NCI-H1417 (cell line): ENCODE measurements at places on chromosomes 6 and 20.

- no peak for DNase-seq
These were observed 3.8 kb downstream of the SEC23B start for GRCh38 chr20:18511571-18511970.

GRCh38 chr6:33716890-33717632 lies 5.6 kb upstream of the UQCC2 start:
- peak; percentile 38 for DNase-seq

GRCh38 chr6:150528648-150529285 lies 70.9 kb upstream of the PLEKHG1 start:
- DNase-seq = no peak

DNA sequence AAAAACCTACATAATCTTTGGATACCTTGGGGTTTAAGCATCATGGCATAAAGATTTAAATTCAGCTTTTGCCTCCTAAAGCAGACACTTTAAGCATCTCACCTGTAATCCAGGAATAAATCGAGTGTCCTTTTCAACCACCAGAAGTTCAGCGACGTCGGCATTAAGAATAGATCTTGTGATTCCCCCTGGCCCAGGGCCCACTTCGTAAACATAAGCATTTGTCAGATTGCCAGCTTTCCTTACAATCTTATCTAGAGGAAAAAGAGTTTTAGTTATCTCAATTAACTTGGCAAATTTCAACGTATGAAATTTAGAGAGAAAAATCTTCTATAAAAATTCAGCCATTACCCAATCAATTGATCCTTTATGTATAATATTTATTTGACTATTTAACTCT lies 3.2 kb downstream of the TFB1M start:
- no peak for DNase-seq

DNA sequence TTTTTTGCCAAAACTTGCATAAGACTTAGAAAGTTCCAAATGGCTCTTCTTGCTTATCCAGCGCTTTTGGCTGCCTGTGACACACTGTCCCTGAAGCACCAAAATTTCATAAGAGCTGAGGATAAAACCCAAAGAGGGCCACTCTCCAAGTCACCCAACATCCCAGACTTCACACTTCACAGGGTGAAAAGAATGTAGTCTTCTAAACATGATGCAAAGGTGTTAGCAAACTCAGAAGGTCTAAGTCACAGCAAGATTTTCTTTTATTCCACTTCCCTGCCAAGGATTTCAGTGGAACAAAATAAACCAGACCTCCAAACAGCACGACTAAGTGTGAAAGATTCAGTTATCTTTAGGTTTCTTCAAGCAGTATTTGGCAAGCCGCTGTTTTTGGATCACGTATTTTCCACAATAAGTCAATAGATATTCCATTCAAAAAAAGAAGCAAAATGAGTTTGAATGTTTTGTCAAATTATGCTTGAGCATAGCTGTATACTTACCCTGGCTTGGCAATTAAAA lies 44.6 kb upstream of the CD93 start:
- DNase-seq = no peak

DNA sequence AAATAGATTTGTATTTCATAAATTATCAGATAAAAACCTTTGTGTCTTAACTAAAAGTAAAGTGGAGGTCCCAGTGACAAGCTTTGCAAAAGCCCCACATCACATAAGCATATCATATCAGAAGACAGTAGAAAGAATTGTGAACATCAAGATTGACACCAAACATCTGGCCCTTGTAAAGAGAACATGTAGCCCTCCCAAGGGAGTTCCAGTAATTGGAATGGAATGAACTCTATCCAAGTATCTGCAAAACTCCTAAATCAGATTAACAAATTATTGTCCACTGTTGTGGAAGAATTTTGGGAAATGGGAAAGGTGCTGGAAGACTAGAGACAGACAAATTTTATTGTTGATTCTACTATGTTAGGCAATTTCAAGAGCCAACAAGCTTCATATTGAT lies 268.8 kb downstream of the KCNQ5 start:
- no peak for DNase-seq

DNA sequence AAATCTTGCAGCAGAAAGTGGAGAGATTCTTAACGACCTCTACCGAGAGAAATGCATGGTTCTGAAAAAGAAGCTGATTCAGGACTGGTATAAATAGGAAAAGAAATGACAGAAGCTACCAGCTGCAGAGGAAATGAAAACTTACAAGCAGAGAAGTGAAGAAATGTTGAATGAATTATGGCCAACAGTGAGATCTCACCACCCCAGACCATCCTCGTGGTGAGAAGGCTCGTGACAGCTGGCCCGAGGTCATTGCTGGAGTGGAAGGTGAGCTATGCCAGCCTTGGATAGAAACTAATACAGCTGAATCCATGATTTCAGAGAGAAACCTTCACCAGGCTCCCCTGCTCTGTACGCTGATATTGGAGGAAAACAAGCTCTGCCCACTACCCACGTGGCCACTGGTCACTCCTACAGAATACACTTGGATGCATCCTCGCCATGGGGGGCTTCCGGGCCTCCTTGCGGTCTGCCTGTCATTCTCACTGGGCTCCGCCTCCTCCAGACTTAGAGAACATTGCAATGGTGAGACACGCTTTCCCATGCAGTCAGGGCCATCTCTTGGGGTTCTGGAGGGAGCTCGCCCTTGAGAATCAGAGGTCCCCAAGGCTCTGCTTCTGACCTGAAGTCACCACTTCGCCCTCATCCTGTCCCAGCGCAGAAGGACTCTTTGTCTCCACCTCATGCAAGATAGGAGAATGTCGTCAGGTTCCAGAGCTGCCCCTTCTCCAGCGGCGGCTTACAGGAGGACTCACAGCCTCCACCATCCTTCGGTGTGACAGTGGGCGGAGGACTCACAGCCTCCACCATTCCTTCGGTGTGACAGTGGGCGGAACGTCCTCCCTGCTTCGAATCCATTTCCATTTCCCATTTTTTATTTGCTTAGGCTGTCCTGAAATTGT lies 10.6 kb upstream of the TUBB2B start:
- no peak for DNase-seq

DNA sequence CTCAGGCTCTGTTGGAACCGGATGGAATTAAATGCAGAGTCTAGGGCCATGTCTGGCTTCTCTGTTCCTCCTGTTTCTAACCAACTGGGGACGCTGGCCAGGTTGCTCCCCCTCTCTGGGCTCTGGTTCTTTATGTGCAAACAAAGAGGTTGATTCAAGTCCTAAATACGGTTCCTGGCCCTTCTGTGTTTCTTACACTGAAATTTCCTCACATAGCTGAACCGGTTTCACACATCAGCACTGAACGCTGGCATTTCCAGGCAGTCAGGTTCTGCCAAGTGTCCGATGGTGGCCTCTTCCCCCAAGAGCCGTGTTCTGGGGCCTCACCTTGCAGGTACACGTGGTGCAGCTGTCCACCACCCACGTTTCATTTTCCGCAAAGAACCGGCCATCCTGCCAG lies 13.5 kb downstream of the THBS2 start:
- no peak for DNase-seq

- DNase-seq = no peak
These were observed 97.9 kb downstream of the ARID1B start for GRCh38 chr6:156875062-156875461.

DNA sequence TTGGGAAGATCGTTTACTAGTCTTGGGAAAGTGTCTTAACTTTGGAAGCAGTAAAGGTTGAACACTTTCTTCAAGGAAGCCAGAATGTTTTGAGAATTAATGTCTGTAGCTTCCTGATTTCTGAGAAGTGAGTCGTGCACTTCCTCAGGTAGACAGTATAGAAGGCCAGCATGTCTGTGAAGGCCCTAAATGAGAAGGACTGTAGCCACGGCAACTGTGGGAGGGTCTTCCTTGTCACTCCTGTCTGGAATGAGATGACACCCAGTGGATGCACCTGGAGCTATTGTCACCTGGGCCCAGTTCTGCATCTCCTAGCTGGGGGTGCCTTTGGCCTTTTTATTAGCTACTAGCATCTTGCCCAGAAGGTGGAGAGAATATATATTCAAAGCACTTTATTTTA lies 8.8 kb downstream of the STX16 start:
- DNase-seq = no peak

DNA sequence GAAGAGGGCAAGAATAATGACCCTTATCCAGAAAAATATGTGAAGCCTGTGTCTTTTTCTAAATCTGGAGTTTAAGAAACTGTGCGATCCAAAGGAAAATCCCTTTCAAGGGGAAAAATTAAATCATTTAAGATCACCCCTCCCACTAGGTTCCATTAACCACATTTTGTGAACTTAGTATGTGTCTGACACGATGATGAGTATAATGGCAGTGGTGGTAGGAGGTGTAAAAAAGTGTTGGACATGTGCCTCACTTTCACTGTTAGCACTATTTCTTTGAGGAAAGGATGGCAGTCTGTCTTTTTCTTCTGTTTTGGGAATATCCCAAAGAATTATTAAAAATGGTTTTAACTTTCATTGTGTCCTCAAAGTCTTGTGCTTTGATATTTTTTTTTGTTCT lies 392.3 kb upstream of the CITED2 start:
- no peak for DNase-seq

- no peak for DNase-seq
These were observed 15.6 kb downstream of the SPATA2 start for GRCh38 chr20:49899541-49900383.

- DNase-seq = no peak
These were observed 230.4 kb downstream of the PLCB1 start for GRCh38 chr20:8362457-8362856.

- DNase-seq = peak; percentile 58
These were observed 65.9 kb downstream of the PPP1R14C start for GRCh38 chr6:150208611-150209352.

GRCh38 chr6:138227316-138227781 lies 9.1 kb upstream of the PBOV1 start:
- DNase-seq = peak; percentile 86

- no peak for DNase-seq
These were observed 6.1 kb downstream of the UBD start for GRCh38 chr6:29553268-29554057.

DNA sequence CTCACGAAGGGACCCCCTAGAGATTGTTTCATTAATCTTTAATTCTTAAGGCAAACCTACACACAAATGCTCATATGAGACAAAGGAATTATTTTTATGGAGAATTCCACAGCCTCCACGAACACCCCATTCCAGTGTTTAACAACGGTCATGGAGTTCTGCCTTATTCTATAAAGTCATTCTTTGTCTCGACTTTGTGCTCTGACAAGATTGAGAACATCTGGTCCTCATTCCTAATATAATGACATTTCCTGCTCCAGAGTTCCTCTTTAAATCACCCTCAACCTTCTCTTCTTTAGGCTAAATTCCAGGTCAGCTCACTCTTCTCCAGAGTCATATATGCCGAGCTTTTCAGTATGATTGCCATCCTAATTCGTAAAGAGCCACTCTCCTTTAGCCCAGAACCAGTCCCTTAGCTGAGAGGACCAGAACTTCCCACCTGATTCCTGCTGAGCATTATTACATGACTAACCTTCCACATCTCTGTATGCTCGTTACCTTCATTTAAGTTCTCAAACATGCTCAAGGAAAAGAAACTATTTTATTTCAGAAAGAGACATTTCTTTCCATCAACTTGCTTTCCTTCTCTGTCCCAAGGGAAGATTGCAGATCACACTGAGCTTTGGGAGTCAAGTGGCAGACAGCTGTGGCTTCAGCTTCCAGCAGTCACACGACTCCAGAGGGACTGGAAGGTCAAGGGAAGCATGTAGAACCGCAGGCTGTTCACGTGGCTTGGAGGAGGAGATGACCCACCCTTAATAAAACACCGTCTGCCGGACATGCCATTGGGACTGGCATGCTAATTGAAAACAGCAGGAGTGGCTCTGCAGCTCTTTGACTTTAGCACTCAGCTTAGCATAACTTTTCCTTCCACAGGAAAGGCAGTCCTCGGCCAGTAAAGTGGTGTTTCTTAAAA lies 467.1 kb upstream of the HSF2 start:
- DNase-seq = no peak
